ENCODE measurements at places on chromosomes 13 and 19.

GRCh38 chr19:47110521-47111005 lies 3.0 kb downstream of the ZC3H4 start:
- no peak for DNase-seq

GRCh38 chr13:79404985-79405384 lies 1.1 kb downstream of the RBM26 start:
- DNase-seq: no peak

DNA sequence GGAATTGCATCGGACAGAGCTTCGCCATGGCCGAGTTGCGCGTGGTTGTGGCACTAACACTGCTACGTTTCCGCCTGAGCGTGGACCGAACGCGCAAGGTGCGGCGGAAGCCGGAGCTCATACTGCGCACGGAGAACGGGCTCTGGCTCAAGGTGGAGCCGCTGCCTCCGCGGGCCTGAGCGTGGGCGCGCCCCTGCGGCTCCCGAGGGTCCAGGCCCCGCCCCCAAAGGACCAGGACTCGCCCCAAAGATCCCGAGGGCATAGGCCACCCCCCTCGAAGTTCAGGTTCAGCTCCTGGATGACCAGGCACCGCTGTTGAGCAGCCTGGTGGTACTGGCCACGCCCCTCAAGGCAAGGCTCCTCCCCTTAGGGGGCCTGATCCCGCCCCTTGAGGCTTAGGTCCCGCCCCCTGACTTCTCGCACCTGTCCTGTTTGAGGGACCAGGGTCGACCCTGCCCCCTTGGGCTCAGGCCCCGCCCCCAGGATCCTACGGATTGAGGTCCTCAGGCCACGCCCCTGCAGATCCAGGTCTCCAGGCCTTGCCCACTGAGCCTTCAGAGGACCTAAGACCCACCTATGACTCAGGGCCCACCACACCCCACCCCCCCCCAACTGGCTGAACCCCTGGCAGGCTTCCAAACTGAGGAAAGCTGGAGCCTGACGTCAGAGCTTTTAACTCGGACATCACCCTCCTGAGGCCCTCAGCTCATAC lies 43.1 kb downstream of the CYP4F22 start:
- peak; percentile 44 for DNase-seq

- no peak for DNase-seq
Observed at GRCh38 chr19:1872807-1873523, 9.6 kb upstream of the KLF16 start.

DNA sequence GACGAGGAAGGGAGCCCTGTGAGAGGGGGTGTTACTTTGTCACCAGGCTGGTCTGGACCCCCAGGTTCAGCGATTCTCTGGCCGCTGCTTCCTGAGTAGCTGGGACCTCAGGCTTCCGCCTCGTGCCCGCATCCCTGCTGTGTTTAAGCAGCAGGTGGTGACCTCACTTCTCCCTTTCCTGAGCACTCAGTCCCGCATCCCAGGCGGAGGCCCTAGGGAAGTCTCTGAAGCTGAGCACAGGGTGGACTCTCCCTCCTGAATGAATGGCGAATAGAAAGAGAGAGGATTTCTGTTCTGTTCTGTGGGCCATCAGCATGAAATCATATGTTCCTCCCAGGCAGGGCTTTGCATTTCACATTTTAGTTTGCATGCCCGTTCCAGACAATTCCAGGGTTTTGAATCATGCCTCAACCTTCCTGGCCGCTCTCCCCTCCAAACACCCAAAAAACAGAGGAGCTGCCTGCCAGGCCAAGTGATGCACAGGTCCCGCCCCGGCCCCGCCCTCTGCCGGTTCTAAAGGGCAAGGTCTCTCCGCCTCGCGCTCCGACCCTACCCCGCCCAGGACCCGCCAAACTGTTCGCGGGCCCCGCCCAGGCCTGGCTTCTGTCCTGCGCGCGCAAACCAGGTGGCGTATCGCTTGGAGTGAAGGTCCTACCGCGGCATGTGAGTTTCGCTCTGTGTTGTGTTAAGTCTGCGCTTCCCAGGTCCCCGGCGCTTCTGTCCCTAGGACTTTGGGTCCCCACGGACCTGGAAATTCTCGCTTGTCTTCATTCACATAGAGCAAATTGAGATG lies 35.1 kb upstream of the ZNF808 start:
- peak; percentile 15 for DNase-seq

DNA sequence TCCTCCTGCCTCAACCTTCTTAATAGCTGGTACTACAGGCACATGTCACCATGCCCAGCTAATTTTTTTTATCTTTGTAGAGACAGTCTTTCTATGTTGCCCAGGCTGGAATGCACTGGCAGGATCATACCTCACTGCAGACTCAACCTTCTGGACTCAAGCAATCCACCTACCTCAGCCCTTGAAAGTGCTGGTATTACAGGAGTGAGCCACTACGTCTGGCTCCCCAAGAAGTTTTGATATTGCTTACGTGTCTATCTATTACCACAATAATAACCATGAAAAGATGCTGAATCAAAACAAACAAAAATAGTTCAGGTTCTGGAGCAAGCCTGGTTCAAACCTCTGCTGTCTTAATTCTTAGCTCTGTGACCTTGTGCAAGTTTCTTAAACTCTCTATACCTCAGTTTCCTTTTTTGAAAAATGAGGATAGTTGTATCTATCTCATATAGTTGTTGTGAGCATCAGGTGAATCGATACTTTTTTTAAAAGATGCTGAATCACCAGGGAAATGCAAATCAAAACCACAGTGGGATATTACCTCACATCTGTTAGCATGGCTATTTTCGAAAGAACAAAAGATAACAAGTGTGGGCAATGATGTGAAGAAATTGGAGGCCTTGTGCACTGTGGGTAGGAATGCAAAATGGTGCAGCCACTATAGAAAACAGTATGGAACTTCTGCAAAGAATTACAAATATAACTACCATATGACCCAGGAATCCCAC lies 19.0 kb upstream of the LEUTX start:
- no peak for DNase-seq

- no peak for DNase-seq
Observed at GRCh38 chr13:58619396-58620113, 988.0 kb downstream of the PCDH17 start.

- peak; percentile 75 for DNase-seq
Observed at GRCh38 chr13:24271601-24272451, 37.6 kb upstream of the C1QTNF9 start.

DNA sequence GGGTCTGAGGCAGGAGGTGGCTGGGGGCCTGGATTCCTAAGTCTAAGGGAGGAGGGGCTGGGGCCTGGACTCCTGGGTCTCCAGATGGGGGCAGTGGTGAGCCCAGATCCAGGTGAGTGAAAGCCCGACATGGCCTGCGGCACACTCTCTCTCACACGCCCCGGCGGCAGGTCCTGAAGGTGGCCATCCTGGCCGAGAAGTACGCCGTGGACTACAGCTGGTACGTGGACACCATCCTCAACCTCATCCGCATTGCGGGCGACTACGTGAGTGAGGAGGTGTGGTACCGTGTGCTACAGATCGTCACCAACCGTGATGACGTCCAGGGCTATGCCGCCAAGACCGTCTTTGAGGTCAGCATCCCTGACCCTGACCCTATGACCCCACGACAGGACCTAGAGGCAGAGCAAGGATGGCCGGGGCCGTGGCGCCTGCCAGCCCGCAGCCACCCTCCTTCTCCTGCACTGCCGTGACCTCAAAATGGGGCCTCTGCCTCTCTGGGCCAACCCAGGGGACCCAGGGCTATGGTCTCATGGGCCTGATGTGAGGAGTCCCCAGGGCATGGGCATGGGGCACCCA lies 13.2 kb downstream of the FUZ start:
- no peak for DNase-seq

GRCh38 chr19:917323-918151 lies at the start of gene KISS1R:
Gene KISS1R (plus strand): TSS chr19:917333. CDS start chr19:917503, 170 bp downstream.
- DNase-seq: peak; percentile 59

DNA sequence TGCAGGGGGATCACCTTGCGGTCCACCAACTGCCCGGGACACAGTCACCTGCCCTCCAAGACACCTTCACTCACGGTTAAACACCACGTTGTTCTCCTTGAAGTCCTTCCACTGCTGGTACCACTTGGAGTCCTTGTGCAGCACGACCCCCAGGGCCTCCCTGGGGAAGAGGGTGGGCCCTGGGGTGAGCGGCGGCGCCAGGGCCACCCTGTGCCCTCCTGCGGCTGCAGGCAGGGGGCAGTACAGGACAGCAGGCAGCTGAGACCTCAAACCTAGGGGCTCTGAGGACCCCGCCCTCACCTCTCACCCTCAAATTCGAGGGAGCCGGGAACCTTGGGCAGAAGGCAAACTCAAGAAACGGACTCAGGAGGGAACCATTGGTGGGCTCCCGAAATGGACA lies 7.5 kb upstream of the CTXN1 start:
- DNase-seq: no peak

DNA sequence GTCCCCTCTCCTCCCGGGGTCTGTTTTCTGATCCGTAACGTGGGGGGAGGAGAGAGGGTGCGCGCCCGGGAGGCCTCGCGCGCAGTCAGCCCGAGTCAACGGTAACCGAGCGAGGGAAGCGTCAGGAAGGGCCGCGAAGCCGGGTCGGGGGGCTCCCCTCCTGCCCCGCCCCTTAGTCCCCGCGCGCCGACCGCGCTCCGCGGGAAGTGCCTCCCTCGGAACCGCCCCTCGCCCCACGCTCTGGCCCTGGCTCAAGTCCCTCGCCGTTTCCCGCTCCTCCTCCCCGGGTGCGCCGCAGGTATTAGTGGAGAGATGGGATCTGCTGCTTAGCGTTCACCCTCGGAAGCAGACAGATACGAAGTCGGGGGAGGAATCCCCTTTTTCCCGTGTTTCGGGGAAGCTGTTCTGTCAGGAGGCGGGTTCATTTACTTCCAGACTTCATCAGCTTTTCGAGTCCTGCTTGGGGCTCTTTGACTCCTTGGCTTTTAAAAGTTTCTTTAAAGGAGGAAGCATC lies 770 bp downstream of the HNRNPM start:
- peak; percentile 45 for DNase-seq

DNA sequence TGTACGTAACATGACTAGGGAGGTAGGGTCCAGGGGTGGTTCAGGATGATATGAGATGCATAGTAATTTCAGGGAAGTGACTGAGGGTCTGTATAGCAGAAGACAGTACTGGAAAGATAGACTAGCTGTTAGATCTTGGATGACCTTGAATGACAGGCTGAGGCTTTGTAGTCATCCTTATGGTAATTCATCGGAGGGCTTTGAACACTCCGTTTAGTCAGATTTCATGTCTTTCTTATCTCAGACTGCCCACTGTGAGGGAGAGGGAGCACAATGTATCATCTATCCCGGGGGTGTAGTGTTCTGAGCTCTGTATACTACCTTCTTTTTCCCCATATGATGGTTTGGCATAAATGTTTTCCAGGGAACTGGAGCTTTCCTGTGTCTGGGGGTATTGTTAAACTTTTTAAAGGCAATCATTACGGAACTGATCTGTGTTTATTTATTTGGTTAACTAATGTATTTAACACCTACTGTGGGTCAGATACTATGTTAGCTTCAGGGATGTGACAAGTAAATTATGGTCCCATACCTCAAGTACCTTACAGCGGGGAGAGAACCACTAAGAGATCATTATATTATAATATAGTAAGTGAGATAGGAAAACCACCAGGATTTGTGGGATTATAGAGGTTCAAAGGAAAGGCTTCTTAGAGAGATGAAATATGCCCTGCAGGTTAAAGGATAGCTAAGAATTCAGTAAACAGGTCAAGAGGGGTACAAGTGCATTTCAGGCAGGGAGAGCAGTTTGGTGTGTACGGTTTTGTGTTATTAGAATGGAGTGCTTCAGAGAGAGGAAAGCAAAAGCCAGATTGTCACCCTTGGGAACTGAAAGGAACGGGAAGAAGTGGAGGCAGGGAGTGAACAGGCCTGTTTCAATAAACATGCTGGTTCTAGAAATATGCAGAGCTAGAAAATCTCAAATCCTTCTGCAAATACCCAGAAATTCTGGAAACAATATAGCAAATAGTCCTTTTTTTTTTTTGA lies 164.8 kb upstream of the KL start:
- no peak for DNase-seq

DNA sequence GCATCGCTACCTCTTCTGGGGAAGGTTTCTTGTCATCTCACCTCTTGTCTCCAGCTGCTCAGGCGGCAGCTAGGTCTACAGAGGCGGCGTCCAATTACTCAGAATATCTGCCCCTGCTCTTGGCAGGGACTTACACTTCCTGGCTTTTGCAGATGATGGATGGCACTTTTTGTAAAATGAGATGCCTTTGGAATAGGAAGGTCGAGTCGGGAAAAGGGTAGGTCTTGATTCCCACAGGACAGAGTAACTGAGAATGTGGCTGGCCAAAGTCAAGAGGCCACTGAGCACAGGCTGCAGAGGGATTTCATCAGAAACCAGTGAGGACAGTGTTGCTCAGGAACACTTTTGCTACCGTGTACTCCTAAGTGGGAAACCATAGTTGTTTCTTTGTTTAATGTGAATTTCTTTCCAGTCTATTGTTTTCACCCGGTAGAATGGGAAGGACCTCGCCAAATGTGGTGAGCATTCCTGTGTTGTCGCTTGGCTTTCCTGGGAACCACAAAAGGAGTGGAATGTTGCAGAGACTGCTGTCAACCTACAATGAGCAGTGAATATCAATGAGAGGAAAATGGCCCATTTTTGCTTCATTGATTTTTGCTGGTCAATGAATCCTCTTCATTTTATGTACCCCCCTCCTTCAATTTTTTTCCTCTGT lies 383.7 kb downstream of the HS6ST3 start:
- DNase-seq: no peak

DNA sequence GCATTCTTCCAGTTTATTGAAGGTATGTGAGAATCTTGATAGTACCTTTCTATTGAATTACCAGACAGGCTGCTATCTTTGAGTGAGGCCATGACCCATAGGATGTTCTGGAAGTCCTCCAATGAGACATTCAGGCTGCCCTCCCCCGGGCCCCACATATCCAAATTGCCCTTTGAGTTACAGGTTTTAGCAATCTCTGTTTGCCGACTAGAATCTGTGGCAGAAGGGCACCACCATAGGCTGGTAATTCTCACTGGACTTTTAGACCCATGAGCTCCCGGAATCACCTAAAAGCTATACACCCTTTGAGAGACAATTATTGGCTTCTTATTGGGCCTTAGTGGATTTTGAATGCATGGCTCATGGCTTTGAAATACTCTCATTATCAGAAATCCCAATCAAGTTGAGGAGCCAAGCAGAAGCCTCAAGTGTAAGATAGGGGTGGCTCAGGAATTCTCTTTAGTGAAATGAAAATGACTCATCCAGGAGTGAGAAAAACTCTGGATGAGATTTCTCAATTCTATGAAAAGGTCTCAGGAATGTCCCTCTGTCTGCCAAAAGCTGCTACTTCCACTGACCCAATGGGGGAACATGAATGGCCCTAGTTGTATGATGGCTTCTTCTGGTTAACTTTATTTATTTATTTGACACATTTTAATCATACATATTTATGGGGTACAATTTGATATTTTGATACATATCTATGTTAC lies 172.1 kb upstream of the CSNK1A1L start:
- peak; percentile 33 for DNase-seq

Measured in AG08396 (cell line).